Right ventricle myocardium superior (tissue), 1 donor: ENCODE measurements at places on chromosomes 16 and 17. TPM values are rescaled to one million over a fixed set of nuclear protein-coding genes. Genes with fewer than 3 reads are reported as not detected.

TSPOAP1 gene
- 13.6 TPM for total RNA-seq

HSD3B7 gene
- 6.7 TPM for total RNA-seq

TEKT1 gene
- total RNA-seq = not detected

TP53TG3E gene
- not detected for total RNA-seq

AP2B1 gene
- total RNA-seq = 112 TPM

USP10 gene
- 70.6 TPM for total RNA-seq

DNA sequence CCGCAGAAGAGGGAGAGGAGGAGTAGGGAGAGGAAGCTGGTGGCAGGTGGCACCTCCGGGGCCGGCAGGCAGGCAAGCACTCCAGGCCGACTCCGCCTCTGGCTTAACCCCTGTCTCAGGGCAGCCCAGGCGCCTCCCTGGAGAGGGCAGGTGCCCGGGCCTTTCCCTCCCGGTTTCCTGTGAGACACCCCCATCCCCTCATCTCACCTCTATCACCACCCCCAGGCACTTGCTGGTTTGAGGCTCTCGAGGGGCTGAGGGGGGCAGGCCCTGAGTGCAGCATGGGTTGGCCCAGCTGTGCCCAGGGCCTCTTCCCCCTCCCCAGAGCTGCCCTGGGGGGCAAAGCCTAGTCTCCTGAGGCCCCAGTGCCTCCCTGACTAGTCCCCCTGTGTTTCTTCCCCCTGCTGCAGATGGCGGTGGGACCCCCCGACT is 6.0 kb downstream of the DOC2A start:
- peak; percentile 32 for DNase-seq

- no peak for DNase-seq
Measured at GRCh38 chr16:23202166-23202565, 19.6 kb downstream of the SCNN1G start.

DNA sequence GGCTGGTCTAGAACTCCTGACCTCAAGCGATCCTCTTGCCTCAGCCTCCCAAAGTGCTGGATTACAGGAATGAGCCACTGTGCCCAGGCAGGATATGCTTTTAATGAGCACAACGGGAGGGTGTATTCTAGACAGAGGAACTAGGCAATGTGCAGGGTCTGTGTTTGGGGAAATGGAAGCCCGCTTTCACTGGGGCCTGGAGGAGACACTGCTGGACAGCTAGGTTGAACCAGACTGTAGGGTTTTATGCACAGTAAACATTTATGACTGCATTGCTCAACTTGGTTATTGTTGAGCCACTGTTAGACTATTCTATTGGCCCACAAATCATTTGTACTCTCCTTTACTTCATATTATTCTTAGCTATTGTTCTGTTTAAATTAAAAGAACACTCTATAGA is 10.2 kb upstream of the SIAH1 start:
- no peak for DNase-seq

DNA sequence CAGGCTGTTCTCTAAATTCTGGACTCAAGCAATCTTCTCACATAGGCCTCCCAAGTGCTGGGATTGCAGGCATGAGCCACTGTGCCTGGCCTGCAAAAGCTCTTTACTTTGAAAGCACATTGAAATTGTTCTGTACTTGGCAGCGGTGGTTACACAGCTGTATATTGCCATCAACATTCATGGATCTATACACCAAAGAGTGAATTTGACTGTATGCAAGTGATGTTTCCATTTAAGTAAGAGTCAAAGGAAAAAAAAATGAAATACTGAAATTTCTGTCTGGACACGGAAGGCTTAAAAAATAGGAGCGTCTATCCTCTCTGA is 450.6 kb upstream of the PSMD7 start:
- DNase-seq = no peak

DNA sequence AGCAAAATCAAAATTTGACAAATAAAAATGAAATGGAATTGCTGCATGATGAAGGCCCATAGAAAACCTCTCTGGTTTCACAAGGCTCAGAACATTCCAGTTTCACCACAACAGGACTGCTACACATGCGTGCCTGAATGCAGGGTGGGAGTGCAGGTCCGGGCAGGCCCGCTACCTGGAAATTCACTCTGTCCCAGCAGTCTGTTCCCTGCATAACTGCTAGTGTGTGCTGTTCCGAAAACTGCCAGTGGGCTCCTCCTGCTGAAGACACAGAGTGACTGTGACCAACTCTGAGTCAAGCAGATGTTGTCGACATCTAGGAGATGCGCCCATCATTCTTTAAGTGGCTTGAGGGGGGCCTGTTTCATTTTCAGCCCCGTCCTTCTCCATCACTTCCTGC is 284.8 kb upstream of the MAF start:
- DNase-seq = no peak

- DNase-seq = no peak
Measured at GRCh38 chr17:59165933-59166342, 10.4 kb downstream of the PRR11 start.

DNA sequence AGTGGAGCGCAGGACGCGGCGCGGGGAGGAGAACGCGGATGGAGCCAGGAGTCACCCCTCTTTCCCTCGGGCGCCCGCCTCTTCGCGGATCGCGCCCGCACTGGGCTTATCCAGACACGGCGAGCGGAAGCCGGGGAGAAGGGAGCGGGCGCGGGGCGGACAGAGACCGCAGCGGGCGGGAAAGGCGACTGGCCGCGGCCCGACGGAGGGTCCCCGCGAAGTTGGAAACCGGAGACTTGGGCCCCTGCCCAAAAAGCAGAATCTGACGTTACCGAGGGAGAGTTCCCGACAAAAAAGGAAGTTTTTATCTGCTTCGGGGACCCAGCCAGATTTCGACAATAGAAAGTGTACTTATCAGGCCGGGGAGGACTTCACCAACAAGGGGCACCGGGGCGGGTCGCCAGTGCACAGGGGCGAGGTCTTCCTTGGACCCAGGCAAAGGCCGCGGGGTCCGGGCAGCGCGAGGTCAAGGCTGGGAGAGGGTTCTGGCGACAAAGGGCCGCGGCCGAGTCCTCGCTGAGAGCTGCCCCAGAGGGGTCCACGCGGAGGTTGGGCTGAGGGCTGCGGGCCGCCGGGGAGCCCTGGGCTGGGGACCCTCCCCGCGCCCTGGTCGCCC is 519 bp downstream of the ST6GALNAC2 start:
- DNase-seq = peak; percentile 49

GRCh38 chr17:82050152-82050760 is 1.4 kb downstream of the RFNG start:
- no peak for DNase-seq

DNA sequence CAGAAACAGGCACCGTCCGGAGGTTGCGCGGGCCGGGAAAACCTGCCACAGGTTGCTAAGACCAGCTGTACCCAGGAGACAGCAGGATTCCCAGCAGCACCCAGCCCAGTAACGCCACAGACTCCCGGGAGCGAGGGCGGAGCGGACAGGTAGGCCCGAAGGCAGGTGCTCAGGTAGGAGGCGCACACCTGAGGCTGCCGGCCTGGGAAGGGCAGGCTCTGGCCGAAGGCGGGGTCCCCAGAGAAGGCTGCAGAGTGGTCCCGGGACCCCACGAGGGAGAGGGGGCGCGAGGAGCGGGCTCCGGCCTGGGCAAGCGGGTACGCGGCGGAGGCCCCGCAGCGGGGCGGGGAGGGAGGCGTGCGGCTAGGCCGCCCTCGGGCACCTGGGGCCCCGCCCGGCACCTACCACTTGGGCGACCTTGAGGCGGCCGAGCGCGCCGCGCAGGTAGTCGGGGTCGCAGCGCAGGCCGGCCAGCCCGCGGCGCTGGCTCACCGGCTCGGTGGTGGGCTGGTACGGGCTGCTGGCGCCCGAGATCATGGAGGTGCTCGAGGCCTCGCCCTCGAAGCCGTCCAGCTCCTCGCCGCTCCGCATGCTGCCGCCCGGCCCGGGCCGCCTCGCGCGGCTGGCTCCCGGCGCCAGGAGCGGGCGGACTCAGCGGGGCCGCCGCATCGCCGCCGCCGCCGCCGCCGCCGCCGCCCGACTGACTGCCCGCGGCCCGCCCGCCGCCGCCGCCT is 441 bp downstream of the CMTM4 start:
- peak; percentile 50 for DNase-seq
